GM18507 (cell line): ENCODE measurements at places on chromosomes 1 and 21.

DNA sequence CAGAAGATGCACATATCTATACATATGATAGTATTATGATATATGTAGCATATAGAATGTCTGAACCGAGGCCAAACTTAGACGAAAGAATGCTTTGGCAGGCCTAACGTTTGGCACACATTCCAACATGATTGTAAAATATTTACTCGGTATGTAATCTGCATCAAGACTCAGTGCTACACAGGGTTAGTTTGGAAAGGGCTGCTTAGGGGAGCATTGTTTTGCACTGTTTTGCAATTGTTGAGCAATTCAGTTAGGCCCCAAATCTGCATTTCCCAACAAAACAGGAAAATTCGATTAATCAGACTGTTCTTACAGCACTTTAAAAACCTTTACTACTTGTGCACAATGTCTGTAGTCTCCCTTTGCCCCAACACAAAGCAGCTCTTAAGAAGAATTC is 216.0 kb upstream of the NEGR1 start:
- no peak for DNase-seq

- no peak for DNase-seq
These were observed 5.7 kb downstream of the HAPLN2 start for GRCh38 chr1:156624814-156625435.

- no peak for DNase-seq
These were observed 22.3 kb downstream of the XCL2 start for GRCh38 chr1:168521401-168522000.

DNA sequence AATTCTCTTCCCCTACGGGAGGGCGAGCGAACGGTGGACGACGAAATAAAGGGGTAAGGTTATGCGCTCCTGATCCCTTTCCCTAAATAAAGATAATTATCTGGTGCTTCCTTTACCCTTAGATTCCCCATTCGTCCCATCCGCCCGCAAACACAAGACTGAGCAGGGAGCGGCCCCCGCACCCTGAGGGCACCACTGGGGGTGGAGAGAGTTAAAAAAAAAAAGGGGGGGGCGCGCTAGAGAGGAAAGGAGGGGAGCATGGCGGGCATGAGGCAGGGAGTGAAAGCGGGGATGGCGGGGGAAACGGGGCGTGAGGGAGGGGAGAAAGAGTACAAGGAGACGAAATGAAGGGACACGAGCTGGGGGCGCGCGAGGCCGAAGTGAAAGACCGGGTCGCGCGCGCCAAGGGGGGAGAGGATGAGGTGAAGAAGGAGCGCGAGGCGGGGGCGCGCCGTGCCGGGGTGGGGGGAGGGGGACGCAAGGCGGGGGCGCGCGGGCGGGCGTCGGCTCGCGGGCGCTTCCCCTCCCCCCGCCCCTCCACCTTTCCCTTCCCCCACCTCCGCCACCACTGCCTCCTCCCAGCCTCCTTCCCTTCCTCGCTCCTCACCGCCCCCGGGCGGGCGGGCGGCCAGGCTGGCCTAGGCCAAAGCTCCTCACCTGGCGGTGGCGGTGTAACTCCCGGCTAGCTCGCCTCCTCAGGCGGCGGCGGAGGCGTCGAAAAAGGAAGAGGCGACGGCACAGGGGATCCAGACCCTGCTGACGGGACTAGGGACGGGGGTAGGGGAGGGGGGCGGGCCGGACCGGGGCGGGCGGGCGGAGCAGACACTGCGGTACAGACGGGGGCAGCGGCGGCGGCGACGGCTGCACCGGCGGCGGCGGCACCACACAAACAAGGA is 448 bp downstream of the GATAD2B start:
- DNase-seq = peak; percentile 37

- DNase-seq = no peak
These were observed 7.3 kb downstream of the TSHB start for GRCh38 chr1:115036814-115037507.

- no peak for DNase-seq
These were observed 23.2 kb upstream of the SLC2A1 start for GRCh38 chr1:42981871-42982270.

- DNase-seq = no peak
These were observed 22.8 kb upstream of the TSPEAR start for GRCh38 chr21:44734026-44734745.
